Frontal cortex (tissue), 4 donors: ENCODE measurements at places on chromosomes 11 and 22. TPM values are rescaled to one million over a fixed set of nuclear protein-coding genes. Genes with fewer than 3 reads are reported as not detected.

- DNase-seq, result no peak
Observed at GRCh38 chr11:65215441-65216076, 33.8 kb downstream of the CAPN1 start.

DNA sequence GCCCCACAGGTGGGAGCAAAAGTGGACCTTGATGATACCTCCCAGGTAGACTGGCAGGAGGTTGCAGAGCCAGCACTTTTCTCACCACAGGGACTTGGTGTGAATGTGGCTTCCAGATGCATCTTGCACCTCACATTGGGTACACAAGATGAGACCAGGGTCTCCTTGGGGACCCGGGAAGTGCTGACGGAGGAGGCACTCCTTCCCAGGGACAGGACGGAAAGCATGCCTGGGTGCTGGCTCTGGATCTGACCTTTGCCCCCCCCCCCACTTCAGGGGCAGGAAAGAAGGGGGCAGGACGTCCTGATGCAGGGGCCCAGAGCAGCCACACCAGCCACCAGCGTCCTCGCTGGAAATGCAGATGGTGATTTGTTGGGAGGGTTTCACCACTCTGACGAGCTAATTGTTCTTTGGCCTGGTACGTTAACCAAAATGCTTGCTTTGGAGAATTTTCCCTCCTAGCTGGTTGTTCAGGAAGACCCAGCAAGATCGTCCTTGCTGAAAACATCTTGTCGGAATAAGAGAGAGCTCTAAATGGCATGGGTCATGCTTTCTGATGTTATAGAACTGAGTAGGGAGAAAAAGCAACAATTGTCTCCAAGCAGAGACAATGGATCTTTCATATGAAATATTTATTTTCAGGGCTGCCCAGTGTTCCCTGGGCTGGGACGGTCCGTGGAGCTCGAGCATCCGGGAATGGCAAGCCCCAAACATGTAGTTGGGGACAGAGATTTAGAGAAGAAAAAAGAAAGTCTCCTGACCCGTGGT is 74.4 kb upstream of the PPARA start:
- no peak for DNase-seq

SLC5A1 gene
- total RNA-seq, result not detected

LAMTOR1 gene
- total RNA-seq, result 44.4 TPM

DNA sequence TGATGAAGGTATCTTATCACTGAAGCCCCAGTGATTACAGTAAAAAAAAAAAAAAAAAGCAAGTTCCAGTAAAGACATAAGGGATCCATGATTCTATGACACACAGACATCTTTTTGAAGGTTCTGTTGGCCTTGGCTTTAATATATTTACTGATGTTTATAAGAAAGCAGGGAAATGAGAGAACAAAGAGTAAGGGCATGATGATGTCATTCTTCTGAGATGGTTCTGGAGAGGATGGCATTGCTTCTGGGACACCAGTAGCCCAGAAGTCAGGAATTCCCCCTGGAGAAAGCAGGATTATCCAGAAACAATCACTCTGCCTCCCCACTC is 233.6 kb downstream of the FAM76B start:
- no peak for DNase-seq

- no peak for DNase-seq
Observed at GRCh38 chr11:34114471-34114870, 9.0 kb downstream of the NAT10 start.

KDM4E gene
- not detected for total RNA-seq
